ENCODE measurements at places on chromosomes 2 and 18.

GRCh38 chr2:222651718-222652418 lies 4.0 kb downstream of the FARSB start:
- no peak for DNase-seq

- DNase-seq = no peak
Measured at GRCh38 chr2:181357979-181358378, 99.2 kb upstream of the ITGA4 start.

- no peak for DNase-seq
Measured at GRCh38 chr2:43486603-43487002, 109.2 kb downstream of the THADA start.

DNA sequence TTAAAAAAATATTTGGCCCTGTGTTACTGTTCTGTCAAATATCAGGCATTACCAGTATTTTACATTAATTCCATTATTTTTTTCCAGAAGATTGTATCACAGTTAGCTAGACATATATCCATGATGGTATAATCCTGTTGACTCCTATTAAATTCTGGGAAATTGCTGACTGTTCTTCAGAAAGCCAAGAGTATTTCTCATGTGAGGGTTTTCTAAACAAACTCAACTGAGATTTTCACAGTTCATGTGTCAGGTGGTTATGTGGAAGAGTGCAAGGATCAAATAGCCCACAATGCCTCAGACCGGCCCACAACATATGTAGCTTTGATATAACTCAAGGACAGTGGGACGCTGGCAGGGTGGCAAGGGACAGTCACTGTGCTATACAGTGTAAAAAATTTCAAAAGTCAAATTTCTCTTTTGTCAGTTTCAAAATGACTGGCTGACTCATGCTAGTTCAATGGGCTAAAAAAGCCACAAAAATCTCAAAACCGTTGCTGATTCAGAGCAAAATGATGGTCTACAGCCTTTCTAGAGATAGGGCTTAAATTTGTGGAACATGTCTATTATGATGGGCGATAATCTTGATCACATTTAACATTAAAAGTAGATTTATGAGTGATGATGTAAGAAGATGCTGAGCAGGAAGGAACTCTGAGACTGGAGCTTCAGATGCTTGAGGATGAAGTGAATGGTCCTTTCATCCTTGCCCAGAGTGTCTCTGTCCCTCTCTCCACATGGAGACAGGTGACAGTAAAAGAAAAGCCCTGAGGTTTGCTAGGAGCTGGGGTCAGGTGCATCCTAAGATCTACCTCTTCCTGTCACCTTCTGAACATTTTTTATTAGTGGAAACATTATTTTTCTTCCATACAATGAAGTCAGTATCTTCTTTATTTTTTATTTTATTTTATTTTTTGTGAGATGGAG lies 175.8 kb upstream of the PIEZO2 start:
- DNase-seq = no peak

GRCh38 chr2:167929484-167929883 lies 317.9 kb downstream of the STK39 start:
- no peak for DNase-seq

DNA sequence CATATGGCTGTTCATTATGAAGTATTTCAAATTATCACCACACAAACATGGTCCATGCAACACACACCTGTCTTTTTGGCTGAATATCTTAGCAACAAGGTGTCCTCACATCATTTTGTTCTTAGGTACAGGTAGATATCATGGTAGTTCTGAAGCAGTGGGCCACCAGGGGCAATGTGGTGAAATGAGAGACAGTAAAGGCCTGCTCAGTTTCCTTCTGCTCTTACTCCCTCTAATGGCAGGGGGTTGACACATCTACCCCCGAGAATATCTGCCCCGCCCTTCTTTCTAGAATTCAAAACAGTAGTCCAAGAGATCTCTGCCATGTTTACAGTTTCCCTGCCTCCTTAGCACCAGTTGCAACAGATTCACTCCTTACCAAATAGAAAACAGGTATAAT lies 147.0 kb upstream of the KLHL14 start:
- no peak for DNase-seq

GRCh38 chr2:43020990-43021669 lies 205.3 kb downstream of the ZFP36L2 start:
- no peak for DNase-seq

- no peak for DNase-seq
Measured at GRCh38 chr18:22822024-22822423, 111.1 kb upstream of the RBBP8 start.

GRCh38 chr18:55763298-55763697 lies 175.3 kb upstream of the TCF4 start:
- no peak for DNase-seq
